ENCODE measurements at places on chromosomes 7 and 10. TPM values are rescaled to one million over a fixed set of nuclear protein-coding genes. Genes with fewer than 3 reads are reported as not detected.

Gene ADAM12
- total RNA-seq = 81.4 TPM

- no peak for DNase-seq
These were observed 206.8 kb downstream of the SKIDA1 start for GRCh38 chr10:21318540-21319167.

DNA sequence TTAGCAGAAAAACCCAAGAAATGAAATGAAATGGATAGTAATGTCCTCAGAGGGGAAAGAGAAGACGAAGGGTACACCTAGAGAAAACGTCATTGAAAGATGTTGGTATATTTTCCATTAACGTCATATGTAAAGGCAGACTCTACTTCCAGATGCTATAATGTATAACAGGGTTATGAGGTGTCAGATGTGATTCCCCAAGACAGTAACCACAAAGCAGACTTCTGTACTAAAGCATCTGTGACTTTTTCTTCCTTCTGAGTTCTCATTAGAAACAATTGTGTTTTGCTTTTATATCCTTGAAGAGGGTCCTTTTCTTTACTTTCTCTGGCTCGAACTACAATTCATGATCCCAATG lies 37.4 kb downstream of the LRRC72 start:
- no peak for DNase-seq

DNA sequence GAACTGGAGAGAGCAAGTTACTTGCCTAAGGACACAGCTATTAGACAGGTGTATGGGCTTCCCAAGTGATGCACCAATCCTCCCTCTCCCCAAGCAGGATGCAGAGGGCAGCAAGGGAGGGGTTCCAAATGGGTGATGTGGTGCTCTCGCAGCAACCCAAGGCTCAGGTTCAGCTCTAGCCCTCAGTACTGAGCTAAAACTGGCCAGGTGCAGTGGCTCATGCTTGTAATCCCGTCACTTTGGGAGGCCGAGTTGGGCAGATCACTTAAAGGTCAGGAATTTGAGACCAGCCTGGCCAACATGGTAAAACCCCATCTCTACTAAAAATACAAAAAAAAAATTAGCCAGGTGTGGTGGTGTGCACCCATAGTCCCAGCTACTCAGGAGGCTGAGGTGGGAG lies 40.7 kb downstream of the GPRIN2 start:
- DNase-seq = no peak

DNA sequence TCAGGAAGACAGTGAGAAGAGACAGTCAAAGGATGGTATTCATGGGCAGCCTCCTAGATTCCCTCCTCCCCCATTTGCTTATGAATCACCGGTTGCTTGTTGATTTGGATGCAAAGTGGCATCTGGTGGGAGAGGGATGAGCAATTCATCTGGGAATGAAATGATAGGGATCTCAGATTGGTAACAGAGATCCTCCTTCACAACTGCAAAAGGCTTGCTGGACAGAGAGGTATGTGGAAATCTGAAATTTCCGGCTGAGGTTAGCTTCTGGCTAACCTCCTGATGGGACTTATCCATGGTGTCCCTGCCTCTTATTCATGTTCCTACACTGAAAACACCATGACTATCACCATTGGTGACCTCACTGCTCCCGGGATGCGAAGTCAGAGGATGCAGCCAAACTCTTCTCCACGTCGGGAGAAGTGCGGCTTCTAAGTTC lies 48.4 kb upstream of the PODXL start:
- no peak for DNase-seq

GRCh38 chr10:67790534-67791408 lies 47.2 kb downstream of the DNAJC12 start:
- no peak for DNase-seq

DNA sequence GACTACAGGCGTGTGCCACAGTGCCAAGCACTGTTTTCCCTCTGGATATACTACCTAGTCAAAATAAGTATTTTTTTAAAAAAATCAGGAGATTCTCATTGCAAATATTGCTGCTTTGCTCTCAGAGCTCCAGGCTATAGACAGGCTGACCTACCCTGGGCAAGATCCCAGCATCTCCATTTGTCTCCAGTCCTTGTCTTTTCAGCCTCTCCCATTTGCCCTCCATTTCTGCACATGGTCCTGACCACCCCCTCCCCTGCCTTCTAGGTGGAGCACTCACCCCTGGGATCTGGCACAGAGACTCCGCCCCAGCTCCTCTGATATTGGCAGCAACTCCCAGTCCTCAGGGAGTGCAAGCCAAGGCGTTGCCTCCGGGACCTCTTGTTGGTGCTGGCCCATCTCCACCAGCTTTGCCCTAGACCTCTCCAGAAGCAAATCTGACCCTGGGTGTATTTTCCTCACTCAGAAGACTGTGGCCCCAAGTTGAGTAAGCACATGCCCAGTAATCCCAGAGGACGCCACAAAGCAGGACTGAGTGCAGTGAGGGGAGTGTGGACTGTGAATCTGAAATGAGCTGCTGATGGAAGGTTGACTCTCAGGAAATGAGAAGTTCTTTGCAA lies 120.6 kb downstream of the MTPAP start:
- no peak for DNase-seq

GRCh38 chr7:66748791-66749190 lies 8.3 kb downstream of the RABGEF1 start:
- DNase-seq = no peak

DNA sequence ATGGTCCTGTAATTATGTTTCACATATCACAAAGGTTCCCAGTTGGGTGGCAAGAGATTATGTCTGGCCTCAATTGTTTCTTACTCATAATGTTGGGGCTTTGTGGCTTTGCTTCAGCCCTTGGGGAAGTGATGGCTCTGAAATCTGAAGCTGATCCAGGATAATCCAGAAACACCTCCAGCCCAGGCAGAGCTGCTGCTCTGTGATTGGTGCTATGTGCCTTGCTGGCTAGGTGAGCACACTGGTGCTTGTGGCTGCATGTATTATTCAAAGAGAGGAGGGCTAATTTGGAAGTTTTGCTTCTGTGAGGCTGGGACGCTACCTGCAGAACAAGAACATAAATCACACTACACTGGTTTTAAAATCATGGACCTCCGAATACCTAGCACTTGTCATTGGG lies 346.6 kb upstream of the MGMT start:
- DNase-seq = no peak

DNA sequence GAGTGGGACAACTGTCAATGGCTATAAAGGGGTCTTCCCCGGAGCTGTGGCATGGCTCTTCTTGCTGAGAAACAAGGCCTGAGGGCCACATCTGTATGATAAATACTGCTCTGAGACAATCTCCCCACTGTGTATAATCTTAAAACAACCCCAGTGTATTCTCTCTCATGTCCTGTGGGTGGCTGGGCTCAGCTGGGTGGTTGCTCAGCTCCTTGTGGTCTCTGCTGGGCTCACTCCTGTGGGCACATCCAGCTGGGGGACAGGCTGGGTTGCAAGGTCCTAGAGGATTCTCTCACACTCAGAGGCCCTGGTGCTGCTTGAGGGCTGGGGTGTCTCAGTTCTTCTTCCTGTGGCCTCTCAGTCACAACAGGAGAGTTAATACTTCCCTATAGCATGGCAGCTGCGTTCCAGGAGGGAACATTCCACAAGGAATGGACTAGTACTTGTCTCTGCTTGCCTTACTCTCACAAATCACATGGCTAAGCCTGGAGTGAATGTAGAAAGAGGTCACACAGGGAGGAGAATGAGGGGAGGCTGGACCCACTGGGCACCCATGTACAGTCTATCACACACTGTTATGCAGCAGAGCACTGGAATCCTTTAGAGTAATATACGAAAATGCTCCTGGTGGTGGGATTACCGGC lies 4.5 kb upstream of the EEPD1 start:
- no peak for DNase-seq

All from neural crest cell (in vitro differentiated cells).